Urinary bladder (tissue), 4 donors: ENCODE measurements at places on chromosomes 3 and 15. TPM values are rescaled to one million over a fixed set of nuclear protein-coding genes. Genes with fewer than 3 reads are reported as not detected.

The CHST13 gene
- polyA plus RNA-seq, result 0.24 TPM

The ECE2 gene
- 0.49 TPM for polyA plus RNA-seq

The PAQR5 gene
- polyA plus RNA-seq, result 1.7 TPM

The GXYLT2 gene
- 2.6 TPM for polyA plus RNA-seq

The PCOLCE2 gene
- 82.8 TPM for polyA plus RNA-seq

The PSTPIP1 gene
- 4.5 TPM for polyA plus RNA-seq

The MAPK6 gene
- 16.2 TPM for polyA plus RNA-seq

The SHC4 gene
- 0.68 TPM for polyA plus RNA-seq

The HESX1 gene
- polyA plus RNA-seq, result 1.1 TPM

The EIF2B5 gene
- 38.2 TPM for polyA plus RNA-seq

The GPR15 gene
- polyA plus RNA-seq, result 0.61 TPM

The UACA gene
- 12.8 TPM for polyA plus RNA-seq
